Liver (tissue), 10 donors: ENCODE measurements at places on chromosomes 3 and 15. TPM values are rescaled to one million over a fixed set of nuclear protein-coding genes. Genes with fewer than 3 reads are reported as not detected.

DNA sequence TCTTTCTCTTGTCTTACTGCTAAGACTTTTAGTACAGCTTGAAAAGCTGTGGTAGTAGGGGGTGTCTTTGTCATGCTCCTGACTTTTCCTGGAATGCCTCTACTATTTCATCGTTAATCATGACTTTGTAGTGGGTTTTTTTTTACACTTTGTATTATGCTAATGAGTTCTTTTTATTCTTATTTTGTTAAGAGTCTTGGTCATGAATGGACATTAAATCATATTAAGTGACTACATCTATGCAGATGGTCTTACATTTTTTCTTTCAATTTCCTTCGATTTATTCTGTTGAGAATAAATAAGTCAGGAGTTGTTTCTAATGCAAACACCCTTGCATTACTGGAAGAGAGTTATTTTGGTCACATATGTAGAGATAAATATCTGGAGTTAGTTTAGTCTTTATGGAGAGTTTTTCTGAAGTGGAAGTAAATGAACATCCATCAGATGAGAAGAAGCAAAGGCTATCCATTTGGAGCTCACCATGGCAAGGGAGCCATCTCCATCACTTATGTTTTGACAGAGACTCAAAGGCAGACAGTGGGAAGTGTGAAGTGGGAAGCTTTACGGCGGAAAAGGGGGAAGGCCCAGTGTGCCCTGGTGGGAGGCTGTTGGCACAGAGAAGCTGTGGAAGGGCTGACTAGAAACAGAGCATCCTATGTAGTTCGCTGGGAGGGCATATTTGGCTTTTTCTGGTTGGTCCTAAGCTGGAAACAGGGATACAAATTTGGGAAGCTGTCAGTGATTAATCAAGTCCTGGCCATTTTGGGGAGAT lies 73.1 kb upstream of the PRR23E start:
- DNase-seq = no peak
- no peaks in the 10 kb centered on the region for H3K36me3 ChIP-seq
- no peaks in the 10 kb centered on the region for H3K4me1 ChIP-seq
- no peak overlapping the region for H3K27ac ChIP-seq

- no peak overlapping the region for H3K4me3 ChIP-seq
- no peaks in the 10 kb centered on the region for H3K36me3 ChIP-seq
- H3K27me3 ChIP-seq = no peaks in the 10 kb centered on the region
- H3K4me1 ChIP-seq = peaks cover 4% of the 10 kb centered on the region
These were observed 1.4 kb downstream of the SLC41A3 start for GRCh38 chr3:126082362-126083137.

The CADM2 gene
- 0.37 TPM for total RNA-seq

DNA sequence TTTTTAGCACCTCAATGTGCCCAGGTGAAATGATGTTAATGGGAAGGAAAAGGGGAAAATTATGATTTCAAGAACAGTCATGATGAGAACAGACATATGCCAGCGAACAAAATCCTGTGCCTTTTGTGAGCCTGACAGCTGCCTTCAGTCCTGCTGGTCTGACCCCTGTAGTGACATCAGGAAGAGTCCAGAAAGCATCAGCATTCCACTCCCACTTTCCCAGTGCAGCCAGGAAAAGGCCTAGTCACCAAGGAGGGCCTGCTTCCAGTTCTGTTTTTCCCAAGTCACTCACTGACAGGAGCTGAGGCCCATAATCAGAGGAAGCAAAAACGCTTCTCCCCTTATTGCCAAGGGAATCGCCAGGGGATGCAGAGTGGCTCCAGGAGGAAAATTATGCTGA lies 218.4 kb downstream of the ABHD5 start:
- no peak overlapping the region for H3K4me3 ChIP-seq
- H3K27ac ChIP-seq = no peak overlapping the region
- H3K4me1 ChIP-seq = no peaks in the 10 kb centered on the region
- no peak for DNase-seq
- no peaks in the 10 kb centered on the region for H3K36me3 ChIP-seq
- H3K27me3 ChIP-seq = no peaks in the 10 kb centered on the region

DNA sequence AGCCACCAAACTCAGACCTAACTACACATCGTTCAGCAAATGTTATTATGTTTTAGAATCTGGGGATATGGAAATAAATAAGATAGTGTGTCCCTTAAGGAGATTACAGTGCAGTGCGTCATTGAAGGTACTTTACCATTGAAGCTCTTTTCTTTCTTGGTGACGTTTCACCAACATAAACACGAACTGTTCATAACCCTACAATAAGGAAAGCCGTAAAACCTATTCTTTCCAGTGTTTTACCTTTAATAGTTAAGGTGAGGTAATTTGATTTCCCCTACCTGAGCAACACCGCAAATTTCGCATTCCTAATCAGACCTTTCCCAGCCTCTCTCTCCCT lies 826 bp downstream of the CCDC66 start:
- DNase-seq = no peak
- H3K36me3 ChIP-seq = no peaks in the 10 kb centered on the region
- peaks cover 2% of the 10 kb centered on the region for H3K4me1 ChIP-seq
- no peak overlapping the region for H3K27ac ChIP-seq
- peak overlapping the region; percentile 71 for H3K4me3 ChIP-seq
